OCI-LY7 (cell line): ENCODE measurements at places on chromosomes 1 and 21. TPM values are rescaled to one million over a fixed set of nuclear protein-coding genes. Genes with fewer than 3 reads are reported as not detected.
A peak's percentile ranks its signal among the peaks of the same experiment; 100 is the strongest.

GUCA2A gene
- total RNA-seq = not detected in 2 replicates

GRCh38 chr1:121569428-121569827 is 384.7 kb downstream of the SRGAP2C start:
- no peak for DNase-seq

DNA sequence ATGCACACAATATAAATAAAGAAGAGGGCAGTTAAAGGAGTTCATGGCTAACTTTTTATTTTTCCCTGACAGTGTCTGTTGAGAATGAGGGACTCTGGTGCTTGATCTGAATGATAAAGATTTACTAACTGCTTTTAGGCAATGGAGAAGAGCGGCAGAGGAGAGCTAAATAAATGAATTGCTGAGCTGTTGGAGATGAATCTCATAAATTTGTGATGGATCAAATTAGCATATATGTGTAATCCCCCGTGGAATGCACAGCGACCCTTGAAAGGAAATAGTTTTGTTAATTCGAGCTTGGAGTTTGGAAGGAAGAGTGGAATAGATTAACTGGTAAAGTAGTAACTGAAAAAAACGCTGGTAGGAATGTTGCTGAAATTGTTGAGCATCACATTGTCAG is 40.2 kb downstream of the HMCN1 start:
- DNase-seq = no peak

DNA sequence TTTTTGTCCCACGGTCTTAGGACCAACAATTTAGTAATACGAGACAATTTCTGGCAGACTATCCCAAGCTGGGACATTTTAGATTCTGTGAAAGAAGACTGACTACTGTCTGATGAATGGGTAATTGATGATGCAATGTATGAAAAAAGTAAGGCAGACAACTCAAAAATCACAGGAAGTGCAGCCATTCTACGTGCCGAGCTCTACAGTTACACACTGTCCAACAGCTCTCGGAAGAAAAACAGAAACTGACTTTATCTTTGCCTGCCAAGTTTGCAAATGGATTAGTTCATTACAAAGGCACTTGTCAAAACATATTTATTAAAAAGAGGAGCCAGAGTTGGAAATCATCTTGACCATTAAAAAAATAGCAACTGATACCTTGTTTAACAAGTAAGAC is 31.3 kb downstream of the ZBTB8B start:
- DNase-seq = no peak

GRCh38 chr1:212166644-212167043 is 118.6 kb upstream of the PPP2R5A start:
- DNase-seq = no peak

MPL gene
- total RNA-seq = not detected in 2 replicates

DNA sequence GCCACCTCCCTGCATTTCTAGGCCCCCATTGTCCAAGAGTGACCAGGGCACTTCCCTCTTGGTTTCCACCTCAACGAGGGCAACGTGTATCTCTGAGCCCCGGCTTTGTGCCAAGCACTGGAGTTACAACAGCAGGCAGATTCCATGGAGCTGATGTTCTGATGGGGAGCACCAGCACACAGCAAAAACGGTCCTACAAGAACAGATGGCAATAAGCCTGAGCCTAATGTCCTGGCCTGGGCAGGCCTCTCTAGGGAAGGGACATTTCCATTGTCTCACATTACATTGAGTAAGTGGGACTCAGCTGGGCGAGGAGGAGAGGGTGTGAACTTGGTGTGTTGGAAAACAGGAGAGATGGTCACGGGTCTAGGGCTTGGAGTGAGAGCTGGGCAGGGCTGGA is 27.2 kb upstream of the NPPB start:
- DNase-seq = no peak

TMPRSS2 gene
- total RNA-seq = not detected in 2 replicates

DNA sequence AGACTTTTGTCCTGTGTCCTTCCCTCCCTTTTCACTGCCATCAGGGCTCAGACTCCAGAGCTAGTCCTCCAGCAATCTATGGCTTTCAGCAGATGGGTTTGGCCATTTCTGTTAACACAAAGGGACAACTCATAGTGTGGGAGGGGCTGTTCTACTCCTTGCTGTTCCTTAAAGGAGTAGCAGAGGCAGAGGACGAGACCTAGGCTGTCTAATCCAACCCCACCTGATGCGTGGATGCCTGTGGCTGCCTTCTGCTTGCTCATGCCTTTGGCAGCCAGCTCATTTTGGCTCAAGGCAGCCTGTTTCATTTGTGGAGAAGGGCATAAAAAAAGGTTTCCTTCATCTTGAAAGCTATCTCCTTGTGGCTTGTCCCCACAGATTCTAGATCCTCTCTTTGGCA is 27.0 kb downstream of the MFSD2A start:
- no peak for DNase-seq

DNA sequence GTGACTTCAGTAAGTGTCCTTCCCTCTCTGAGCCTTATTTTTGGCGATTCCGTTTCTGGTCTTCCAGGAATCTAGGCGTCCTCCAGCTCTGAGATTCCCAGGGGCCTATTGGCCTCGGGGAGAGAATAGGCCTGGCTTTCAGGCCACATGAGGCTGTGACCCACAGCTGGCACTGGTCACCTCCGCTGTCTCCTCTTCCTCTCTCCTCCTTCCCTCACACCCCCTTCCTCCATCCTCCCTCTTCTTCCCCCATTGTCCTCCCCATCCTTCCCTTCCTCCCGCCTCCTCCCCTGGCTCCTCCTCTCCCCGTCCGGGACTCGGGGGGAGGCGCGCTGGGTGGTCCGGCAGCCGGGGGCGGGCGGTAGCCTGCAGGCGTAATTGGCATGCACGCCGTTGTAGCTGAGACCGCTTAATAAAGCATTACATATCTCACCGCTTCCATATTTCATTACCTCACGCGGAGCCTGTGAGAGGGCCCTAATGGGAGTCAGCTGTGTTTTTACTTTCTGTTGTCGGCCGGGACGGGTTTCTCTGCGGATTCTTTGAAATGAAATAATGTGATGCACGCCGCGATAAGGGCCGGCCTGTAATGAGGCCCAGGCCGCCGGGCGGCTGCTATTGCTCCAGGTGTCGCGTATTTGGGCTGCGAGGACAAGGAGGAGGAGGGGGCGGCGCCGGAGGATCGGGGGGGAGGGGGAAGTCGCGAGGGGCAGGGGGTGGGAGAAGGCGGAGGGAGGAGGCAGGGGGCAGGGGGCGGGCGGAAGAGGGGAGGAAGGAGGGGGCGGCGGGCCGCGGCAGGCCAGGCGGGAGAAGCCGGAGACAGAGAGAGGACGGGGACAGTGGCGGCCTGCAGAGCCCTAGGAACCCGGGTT is 95.3 kb downstream of the FOXD2 start:
- no peak for DNase-seq

- no peak for DNase-seq
Measured at GRCh38 chr1:69671363-69672010, 103.8 kb downstream of the LRRC7 start.

GRCh38 chr1:103514920-103515503 is 10.5 kb upstream of the RNPC3 start:
- DNase-seq = peak; percentile 55

GRCh38 chr1:168654198-168654915 is 74.6 kb downstream of the DPT start:
- DNase-seq = no peak

DNA sequence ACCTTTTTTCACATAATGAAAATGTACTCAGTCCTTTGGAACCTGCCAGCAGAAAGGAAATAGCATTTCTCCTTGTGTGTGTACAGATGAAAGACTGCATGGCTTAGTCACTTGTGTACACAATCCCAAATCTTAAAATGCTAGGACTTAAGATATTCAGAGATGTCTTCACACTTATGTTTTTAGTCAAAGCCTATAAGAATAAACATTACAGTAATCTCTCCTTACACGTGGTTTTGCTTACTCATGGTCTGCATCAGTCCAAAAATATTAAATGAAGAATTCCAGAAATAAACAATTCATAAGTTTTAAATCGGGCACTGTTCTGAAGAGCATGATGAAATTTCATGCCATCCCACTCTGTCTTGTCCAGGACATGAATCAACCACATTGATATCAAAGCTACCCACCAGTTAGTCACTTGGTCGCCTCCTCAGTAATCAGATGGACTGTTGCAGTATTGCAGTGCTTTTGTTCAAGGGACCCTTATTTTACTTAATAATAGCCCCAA is 75.7 kb upstream of the RRP15 start:
- DNase-seq = no peak

DNA sequence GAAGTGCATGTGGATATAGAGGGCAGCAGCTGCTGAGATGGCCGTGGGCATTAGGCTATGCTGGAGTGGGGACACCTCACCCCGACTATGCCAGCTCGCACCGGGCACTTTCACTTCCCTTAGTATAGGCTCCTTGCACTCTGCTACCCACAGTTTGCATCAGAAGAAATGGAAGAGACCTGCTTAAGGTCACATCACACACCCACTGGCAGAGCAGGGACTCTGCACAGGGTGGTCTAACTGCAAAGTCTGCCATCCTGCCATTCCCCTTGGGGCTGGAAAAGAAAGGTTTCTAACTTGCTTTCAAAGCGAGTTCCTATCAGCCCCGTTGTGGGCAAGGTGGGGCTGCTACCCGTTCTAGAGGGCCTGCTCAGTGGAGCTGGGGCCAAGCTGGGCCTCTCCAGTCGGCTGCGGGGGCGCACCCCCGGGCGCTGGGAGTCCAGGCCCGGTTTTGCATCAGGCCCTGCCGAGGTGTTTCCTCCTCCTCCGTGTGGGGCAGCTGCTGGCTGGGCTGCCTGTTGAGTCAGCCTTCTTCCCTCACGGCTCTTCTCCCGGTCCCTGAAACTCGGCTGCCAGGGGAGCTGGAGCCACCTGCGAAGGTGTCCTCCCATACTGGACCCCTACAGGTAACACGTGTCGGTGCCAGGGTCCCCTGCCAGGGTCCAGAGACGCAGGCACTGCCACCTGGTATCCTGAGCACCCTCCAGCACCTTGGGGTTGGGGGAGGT is at the start of gene SYTL1:
SYTL1 (plus strand) TSS at position 498 of the 728 bp plus-strand sequence. CDS start 3,313 bp downstream, outside the sequence.
- peak; percentile 90 for DNase-seq
